Activated T-helper 1 cell treated with anti-CD3 and anti-CD28 coated beads, Interleukin-2, amount 50 U/mL, for 16 hours (primary cell): ENCODE measurements at places on chromosomes 11 and 22.

GRCh38 chr22:42726811-42727210 is 6.1 kb upstream of the A4GALT start:
- no peak for DNase-seq

DNA sequence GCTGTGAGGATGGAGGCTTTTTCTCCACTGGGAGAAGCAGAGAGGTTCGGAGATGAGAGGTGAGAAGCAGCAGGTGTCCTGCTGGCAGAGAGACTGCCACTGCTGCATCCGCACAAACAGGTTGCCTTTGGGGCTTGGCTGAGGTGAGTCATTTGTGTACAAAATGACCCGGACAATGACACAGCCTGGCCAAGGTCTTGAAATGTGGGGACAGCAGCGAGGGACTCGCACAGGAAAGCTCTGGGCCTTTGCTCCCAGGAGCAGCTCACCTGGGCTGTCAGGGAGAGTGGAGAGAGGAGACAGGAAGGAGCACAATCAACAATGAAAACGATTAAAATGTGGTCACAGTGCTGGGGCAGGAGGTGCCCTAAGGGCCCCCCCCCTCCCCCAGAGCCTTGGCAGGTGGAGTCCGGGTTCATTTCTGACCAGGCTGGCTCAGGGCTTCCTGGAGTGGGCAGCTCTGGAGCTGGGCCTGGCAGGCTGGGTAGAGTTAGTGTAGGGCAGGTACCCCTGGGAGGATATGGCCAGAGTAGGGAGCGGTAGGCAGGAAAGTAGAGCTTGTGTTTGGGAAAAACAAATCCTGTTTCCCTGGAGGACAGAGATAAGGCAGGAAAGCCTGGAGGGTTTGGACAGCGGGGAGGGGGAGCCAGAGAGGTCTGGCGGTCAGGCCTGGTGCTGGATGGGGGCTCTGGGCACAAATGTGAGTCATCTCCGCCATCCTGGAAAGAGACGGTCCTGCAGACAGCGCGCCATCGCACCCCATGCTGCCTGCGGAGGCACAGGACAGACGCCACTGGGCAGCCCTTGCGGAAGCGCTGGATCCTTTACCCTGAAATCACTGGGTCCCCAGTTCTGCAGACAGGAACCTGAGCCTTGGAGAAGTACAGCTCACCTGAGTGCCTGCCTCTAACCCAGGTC is 37.8 kb upstream of the CELSR1 start:
- no peak for DNase-seq

GRCh38 chr11:74221816-74222215 is 50.7 kb downstream of the PPME1 start:
- DNase-seq: no peak

DNA sequence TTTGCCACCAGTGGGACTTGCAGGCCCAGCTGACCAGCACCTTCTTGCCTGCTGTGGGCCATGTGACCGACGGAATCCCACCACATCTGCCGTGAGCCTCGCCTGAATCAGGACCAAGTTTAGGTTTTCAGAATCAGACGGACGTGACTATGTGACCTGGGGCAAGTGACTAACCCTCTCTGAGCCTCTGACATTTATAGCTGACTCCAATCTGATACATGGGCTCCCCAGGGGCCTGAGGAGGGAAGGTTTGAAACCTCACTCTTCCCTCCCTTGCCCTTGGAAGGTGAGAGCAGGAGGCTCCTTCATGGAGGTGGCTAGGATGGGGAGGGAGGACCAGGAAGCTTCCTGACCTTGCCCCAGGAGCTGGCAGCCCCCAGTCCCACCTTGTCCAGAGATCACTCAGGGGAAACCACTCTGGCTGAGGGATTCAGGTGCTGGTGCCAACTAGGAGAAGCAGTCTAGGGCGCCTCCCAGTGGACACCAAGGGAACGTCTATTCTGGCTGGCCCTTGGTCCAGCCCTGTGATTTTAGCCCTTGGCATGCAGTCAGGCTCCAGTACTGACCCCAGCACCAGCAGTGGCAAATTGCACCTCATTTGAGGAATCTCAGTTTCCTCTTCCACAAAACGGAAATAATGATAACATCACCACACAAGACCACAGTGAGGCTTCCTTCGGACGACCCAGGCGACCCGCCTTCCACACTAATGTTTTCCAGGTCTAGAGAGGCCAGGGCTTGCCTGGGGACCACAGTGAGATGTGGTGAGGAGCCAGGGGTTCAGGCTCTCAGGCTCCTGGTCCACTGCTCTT is 47.2 kb upstream of the SYT7 start:
- DNase-seq: no peak

- no peak for DNase-seq
Observed at GRCh38 chr11:69211920-69212797, 56.4 kb downstream of the SMIM38 start.

GRCh38 chr11:113270080-113270479 is 44.3 kb upstream of the TTC12 start:
- no peak for DNase-seq
